Anterior cingulate cortex (tissue), 58 donors: ENCODE measurements at places on chromosomes 4 and X.

- DNase-seq: no peak
These were observed 459.4 kb upstream of the LCORL start for GRCh38 chr4:18480928-18481327.

GRCh38 chrX:132165651-132166050 is 37.8 kb upstream of the FRMD7 start:
- DNase-seq: no peak

GRCh38 chr4:152462047-152462446 is 73.8 kb downstream of the FBXW7 start:
- no peak for DNase-seq

DNA sequence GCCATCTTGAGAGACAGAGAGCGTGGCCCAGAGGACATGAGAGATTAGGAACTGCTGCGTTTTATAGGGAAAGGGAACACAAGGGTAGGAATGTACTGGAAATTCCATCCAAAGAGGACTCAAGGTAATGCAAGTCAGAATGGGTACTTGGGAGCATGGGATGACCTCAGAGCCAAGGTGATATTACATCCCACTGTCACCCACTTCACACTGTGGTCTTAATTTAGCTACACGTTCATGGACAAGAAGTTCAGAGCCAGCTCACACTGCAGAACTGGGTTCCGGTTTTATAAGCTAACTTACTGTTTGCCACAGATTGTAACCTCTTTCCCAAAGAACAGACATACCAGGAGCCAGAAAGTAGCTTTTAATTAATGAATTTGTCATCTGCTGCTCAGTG is 244.7 kb downstream of the CBR4 start:
- no peak for DNase-seq
